Caco-2 (cell line): ENCODE measurements at places on chromosomes 6 and 20. TPM values are rescaled to one million over a fixed set of nuclear protein-coding genes. Genes with fewer than 3 reads are reported as not detected.

DNA sequence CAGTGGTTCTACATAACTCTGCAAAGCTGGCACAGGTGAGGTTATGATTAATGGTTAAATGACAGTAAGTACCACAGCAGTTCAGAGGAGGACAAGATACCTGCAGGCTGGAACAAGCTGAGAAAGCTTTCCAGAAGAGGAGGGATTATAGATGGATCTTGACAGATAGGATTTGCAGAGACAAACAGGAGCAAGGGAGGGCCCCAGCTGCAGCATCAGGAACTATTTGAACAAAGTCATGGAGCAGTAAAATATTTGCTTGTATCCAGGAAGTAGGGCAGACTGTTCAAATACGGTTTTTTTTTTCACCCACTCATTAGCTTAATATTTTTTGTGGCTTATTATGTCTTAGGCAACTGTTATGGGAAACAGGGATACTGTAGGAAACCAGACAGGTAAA lies 144.4 kb upstream of the MAN1A1 start:
- no peaks in the 10 kb centered on the region for H3K36me3 ChIP-seq
- no peaks in the 10 kb centered on the region for H3K4me1 ChIP-seq
- no peaks in the 10 kb centered on the region for H3K27me3 ChIP-seq
- no peak overlapping the region for H3K27ac ChIP-seq

DNA sequence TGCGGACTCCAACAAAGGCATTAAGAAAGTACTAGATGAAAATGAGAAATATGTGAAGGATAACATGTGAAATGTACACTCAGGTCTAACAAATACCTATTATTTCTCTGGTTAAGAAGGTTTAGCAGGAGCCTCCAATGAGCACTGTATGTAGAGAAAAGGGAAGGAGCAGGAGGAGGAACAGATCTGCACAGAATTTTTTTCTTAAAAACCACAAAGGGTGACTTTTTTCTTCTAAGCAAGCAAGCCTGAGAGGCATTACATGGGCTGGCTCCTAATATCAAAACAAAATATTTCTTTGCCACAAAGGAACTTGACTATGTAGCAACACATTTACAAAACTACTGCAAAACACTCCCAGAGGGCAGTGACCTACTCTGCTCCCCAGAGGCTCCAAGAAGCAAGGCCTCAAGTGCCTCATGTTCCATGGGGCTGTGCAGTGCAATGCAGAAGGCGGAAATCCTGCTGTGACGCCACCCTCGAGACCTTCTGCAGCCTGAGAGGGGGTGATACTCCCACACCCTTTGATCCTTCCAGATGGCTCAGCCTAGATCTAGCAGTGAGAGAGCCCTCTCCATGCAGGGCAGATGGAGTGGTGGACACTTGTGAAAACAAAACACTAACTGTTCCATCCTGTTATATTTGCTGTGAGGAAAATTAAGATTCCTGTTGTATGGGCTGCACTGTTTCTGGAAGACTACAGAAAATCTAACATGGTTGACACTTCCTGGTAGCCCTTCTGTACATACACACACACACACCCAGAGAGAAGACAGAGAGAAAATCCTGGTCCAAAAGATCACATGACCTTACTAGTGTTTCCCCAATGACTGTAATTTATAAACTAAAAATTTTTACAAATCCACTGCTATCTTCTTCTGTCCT lies 36.0 kb upstream of the SMIM29 start:
- no peaks in the 10 kb centered on the region; the same call in 1 of the 2 replicates for H3K36me3 ChIP-seq
- no peak for DNase-seq
- H3K4me3 ChIP-seq, result no peak overlapping the region

- H3K4me3 ChIP-seq, result peak overlapping the region; percentile 67
- peaks cover 3% of the 10 kb centered on the region; the same call in 1 of the 2 replicates for H3K4me1 ChIP-seq
- H3K27me3 ChIP-seq, result no peaks in the 10 kb centered on the region
- H3K36me3 ChIP-seq, result no peaks in the 10 kb centered on the region
- peak; percentile 81 for DNase-seq
These were observed 1.4 kb upstream of the CEP43 start for GRCh38 chr6:166997768-166998255.

GRCh38 chr6:25217829-25218228 lies 61.3 kb upstream of the CARMIL1 start:
- no peak for DNase-seq
- H3K4me1 ChIP-seq, result no peaks in the 10 kb centered on the region
- H3K27ac ChIP-seq, result no peak overlapping the region
- no peaks in the 10 kb centered on the region for H3K36me3 ChIP-seq

GRCh38 chr6:115310156-115310555 lies 750.5 kb downstream of the FRK start:
- no peak overlapping the region for H3K4me3 ChIP-seq
- H3K4me1 ChIP-seq, result no peaks in the 10 kb centered on the region
- H3K36me3 ChIP-seq, result no peaks in the 10 kb centered on the region
- DNase-seq, result no peak

GRCh38 chr20:3686867-3687321 lies 5.1 kb upstream of the ADAM33 start:
- H3K4me1 ChIP-seq, result no peaks in the 10 kb centered on the region
- no peak overlapping the region for H3K4me3 ChIP-seq
- no peak for DNase-seq
- H3K27me3 ChIP-seq, result no peaks in the 10 kb centered on the region
- no peaks in the 10 kb centered on the region for H3K36me3 ChIP-seq

DNA sequence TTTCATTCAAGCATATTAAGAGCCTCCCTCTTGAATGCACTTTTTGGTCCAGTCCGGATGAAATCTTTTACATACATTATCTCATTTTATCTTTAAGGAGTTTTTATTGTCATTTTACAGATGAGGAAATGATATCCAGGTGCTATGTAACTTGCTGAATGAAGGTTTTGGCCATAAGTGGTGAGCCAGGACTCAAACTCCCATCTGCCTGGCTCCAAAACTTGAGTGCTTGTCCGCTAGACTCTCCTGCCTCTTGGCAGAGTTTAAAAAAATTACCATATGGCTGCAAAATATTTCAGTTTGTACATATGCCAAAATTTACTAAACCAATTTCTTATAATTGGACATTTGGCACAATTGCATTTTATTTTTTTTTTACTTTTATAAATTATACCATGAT lies 12.2 kb downstream of the PDRG1 start:
- no peaks in the 10 kb centered on the region for H3K36me3 ChIP-seq
- DNase-seq, result no peak
- H3K4me3 ChIP-seq, result no peak overlapping the region
- H3K27me3 ChIP-seq, result no peaks in the 10 kb centered on the region
- no peak overlapping the region for H3K27ac ChIP-seq

DNA sequence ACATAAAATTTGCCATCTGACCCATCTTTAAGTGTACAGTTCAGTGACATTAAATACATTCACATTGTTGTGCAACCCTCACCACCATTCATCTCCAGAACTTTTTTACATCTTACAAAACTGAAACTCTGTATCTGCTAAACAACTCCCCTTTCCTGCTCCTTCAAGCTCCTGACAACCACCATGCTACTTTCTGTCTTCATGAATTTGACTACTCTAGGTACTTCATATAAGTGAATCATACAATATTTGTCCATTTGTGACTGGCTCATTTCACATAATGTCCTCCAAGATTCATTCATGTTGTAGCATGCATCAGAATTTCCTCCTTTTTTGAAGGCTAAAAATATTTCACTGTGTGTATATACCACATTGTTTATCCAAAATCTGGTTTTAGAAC lies 86.9 kb upstream of the SMLR1 start:
- no peaks in the 10 kb centered on the region for H3K27me3 ChIP-seq
- no peaks in the 10 kb centered on the region for H3K4me1 ChIP-seq
- no peak overlapping the region for H3K4me3 ChIP-seq
- H3K27ac ChIP-seq, result no peak overlapping the region

DNA sequence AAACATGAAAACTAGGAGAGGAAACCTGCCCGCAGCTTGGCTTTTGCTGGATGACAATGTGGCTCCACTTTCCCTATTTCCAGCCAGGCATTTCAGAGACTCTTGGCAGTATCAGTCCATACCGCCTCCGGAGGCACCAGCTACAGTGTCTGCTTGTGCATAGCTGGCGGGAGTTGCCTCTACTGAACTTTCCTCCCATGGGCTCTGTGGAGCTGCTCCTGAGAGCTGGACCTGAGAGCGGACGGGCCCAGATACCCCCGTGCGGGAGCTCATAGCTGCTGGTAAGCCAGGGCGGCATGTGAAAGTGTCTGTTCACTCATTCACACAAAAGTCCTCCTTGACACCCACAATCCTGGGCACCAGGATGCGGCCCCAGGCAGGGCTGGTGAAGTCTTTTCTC lies 130.3 kb upstream of the PMEPA1 start:
- H3K36me3 ChIP-seq, result no peaks in the 10 kb centered on the region
- no peaks in the 10 kb centered on the region for H3K4me1 ChIP-seq
- no peak overlapping the region for H3K4me3 ChIP-seq
- H3K27ac ChIP-seq, result no peak overlapping the region
- DNase-seq, result no peak

- DNase-seq, result peak; percentile 17
- no peak overlapping the region for H3K27ac ChIP-seq
- no peaks in the 10 kb centered on the region for H3K27me3 ChIP-seq
These were observed 118.9 kb downstream of the QKI start for GRCh38 chr6:163533443-163533842.

DNA sequence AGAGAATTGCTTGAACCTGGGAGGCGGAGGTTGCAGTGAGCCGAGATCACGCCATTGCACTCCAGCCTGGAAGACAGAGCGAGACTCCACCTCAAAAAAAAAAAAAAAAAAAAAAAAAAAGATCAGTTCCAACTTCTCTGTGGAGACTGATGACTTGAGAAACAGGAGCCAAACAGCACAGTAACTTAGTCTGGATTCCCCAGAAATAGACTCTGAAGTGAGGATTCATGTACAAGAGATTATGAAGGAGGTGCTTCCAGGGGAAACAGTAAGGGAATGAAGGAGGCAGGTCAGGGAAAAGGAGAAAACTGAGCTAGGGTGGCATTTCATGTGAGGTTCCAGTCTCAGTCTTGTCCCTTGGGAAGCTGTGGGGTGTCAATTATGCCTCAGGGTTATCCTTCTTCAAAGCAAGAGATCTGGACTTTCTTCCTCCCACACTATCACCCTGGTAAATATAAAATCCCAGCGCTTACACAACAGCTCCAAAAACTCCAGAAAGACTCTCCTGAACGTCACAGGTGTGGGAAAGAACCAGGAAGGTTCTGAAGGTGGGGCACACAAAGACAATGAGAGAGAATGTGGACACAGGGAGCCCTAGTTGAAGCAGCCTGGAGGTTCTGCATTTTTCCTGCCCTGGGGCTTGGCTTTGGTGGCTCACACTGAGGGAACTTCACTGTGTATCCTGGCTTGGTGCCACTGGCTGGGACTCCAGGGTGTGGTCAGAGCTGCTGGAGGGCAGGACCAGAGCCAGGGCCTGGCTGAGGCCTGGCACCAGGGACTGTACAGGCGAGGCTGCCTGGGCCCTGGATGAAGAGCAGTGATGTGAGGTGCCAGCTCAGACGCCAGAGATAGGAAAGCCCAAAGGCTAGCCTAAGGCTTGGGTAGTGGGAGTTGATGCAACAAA lies 46.8 kb downstream of the PCNA start:
- H3K36me3 ChIP-seq, result no peaks in the 10 kb centered on the region
- H3K27me3 ChIP-seq, result no peaks in the 10 kb centered on the region
- no peak overlapping the region for H3K27ac ChIP-seq
- no peak overlapping the region for H3K4me3 ChIP-seq
- no peaks in the 10 kb centered on the region for H3K4me1 ChIP-seq
- DNase-seq, result no peak

- H3K36me3 ChIP-seq, result peaks cover 7% of the 10 kb centered on the region; the same call in 1 of the 2 replicates
- H3K4me1 ChIP-seq, result peaks cover 31% of the 10 kb centered on the region
- H3K27ac ChIP-seq, result peak within 1 kb of the TSS; percentile 65
- peak; percentile 85 for DNase-seq
These were observed at the start of gene SAMD10 for GRCh38 chr20:63979557-63980316. TSS of gene SAMD10 (minus strand) at chr20:63979642. CDS start at chr20:63979467, 175 bp downstream.

The LY6G6D gene
- total RNA-seq, result not detected in 2 replicates

The SLC22A16 gene
- total RNA-seq, result not detected in 2 replicates

The NMBR gene
- total RNA-seq, result not detected in 2 replicates

The DEFB124 gene
- total RNA-seq, result not detected in 2 replicates

The CST2 gene
- total RNA-seq, result not detected in 2 replicates

The EHMT2 gene
- 64.3 and 65.7 TPM in 2 replicates for total RNA-seq

The TTLL9 gene
- not detected in 2 replicates for total RNA-seq
